ENCODE measurements at places on chromosomes 11 and 22.

DNA sequence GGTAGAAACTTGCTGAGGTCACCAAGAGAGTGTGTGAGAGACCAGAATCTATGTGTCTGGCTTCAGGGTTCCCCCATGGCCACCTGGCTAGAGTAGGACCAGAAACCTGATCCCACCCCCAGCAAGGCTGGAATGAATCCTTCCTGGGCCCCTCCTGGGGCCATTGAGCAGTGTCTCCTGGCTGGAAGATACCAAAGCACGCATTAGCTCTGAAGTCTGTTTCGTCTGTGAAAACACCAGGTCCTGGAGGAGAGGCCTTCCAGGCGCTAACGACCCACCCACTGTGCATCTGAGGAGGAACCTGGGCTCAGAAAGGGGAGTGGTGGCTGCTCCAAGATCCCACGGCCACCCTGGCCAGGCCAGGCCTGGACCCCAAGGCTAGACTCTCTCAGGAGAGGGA is 15.5 kb upstream of the TSKU start:
- DNase-seq = no peak

DNA sequence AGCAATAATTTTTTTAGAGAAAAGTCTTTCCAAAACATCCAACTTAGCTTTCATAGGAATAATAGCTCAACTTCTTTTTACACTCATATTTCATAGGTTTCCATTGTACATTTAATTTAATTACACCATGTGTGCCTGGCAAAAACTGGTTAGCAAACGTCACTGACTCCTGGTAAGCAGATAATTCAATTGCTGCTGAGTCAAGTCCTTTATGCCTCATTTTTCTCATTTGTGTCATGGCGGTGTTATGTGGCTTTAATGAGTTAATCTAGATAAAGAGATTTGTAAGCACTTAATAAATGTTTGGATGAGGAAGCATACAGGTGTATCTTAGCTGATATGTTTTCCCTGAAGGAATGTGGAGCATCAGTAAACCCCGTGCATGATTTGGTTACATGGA is 41.2 kb upstream of the PAK1 start:
- no peak for DNase-seq

- no peak for DNase-seq
These were observed 24.0 kb downstream of the PAX6 start for GRCh38 chr11:31786996-31787685.

- peak; percentile 6 for DNase-seq
These were observed 608.2 kb downstream of the TBC1D22A start for GRCh38 chr22:47370448-47371262.

GRCh38 chr11:106076171-106076918 is 802 bp downstream of the KBTBD3 start:
- DNase-seq = no peak

- DNase-seq = no peak
These were observed 292.0 kb downstream of the NTM start for GRCh38 chr11:131662317-131662972.

GRCh38 chr22:45092644-45093043 is 71.1 kb upstream of the NUP50 start:
- DNase-seq = no peak

DNA sequence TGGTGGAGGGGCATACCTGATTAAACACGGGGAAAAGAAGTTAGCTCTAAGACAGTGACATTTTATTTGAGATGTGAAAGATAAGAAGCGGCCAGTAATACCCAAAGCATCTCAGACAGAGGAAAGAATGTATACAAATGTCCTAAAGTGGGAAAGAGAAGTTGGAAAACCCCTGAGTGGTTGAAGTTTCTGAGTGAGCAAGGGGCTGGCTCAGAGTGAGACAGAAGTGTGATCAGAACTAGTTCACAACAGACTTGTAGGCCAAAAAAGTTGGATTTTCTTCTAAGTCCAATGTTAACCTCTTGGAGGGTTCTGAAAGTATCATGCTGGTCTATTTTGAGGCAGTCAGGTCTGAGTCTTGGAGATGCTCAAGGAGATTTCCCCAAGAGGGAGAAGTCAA is 608.7 kb downstream of the SOX6 start:
- no peak for DNase-seq

DNA sequence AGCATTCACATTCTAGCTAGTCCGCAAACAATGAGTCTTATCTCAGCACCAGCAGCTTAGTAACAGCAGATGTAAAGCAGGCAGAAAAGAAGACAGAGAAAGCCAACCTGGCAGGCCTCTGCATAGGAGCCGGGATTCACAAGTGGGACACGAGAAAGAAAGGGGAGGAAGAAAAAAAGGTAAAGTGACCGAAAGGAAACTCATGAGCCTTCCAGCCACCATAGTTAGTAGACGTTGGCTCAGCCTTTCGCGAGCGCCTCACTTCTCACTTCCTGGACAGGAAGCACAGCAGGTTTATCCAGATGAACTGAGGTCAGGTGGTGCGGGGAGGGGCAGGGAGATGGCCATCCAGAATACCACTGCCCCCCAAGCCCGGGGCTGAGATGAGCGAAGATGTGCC is 19.7 kb upstream of the KAT5 start:
- DNase-seq = no peak

DNA sequence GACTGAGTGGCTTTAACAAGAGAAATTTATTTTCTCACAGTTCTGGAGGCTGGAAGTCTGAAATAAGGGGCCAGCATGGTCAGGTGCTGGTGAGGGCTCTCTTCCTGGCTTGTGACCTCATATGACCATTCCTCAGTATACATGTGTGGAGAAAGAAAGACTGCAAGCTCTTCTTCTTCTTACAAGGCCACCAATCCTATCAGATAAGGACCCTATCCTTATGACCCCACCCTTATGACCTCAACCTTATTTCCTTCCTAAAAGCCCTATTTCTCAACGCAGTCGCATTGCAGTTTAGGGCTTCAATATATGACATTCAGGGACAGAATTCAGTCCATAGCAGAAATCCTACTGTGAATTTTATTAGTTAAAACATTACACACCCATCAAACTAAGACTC is 124.4 kb upstream of the RAG2 start:
- DNase-seq = no peak

GRCh38 chr11:76810151-76810853 is 27.1 kb downstream of the TSKU start:
- peak; percentile 40 for DNase-seq

GRCh38 chr22:39946503-39947219 is 13.5 kb upstream of the TMA7B start:
- DNase-seq = no peak

GRCh38 chr11:12235553-12235946 is 125.2 kb downstream of the MICAL2 start:
- no peak for DNase-seq

DNA sequence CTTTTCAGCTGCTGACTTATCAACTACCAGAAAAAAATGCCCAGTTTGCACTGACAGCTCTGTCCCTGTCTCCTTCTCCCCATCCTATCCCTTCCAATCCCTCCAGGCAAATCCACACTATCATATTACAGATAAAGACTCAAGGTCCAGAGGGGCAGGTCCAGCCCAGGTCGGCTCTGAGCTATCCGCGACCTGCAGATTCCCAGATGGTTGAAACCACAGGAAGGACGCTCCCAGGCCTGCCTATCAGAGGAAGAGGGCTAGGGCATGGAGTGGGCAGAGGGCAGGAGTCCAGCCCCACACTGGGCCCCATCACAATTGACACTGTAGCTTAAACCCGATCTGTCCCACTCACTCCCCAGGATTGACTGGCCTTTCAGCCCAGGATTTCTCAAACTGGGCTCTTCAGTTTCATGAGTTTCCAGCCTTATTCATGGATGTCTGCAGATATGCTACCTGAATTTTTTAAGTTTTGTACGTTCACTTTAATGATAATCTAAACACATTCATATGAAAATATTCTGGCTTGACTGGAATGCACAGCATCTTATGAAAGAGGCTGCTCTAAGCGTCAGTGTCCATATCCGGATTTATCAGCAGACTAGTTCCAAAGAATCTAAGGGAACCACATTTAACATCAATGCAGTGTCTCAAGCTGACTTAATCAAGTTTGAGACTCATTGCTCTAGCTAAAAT is 16.4 kb upstream of the FCHSD2 start:
- no peak for DNase-seq

- no peak for DNase-seq
These were observed 112.7 kb downstream of the FAR1 start for GRCh38 chr11:13781153-13781552.

- no peak for DNase-seq
These were observed 113.0 kb downstream of the ME3 start for GRCh38 chr11:86559311-86559945.

- peak; percentile 2 for DNase-seq
These were observed 537.6 kb downstream of the BRD1 start for GRCh38 chr22:49289822-49290679.

DNA sequence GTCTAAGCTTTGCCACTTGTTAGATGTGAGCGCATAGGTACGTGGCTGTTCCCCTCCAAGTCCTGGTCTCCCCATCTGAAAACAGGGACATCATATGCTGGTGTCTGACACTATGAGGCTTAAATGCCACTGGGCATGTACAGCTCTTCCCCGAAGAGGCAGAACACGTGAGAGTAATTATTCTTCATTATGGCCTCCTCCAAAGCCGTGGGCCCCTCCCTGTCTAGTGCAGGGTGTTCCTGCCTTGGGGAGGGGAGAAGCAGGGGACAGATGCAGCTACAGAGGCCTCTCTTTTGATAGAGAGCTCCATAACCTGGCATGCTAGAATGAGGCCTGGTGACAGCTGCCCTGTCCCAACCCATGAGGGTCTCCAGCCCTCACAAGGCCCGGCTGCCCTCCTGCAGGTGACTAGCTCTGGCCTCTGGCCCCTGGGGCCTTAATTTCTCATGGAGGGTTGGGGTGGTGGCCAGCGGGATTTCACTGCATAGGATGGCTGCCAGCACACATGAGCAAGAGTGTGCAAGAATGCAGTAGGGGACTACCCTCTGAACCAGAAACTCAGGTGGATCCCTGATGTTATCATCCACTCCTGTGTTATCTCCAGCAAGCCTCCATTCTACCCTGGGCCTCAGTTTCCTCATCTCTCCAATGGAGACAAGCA is 334.6 kb downstream of the MN1 start:
- no peak for DNase-seq

DNA sequence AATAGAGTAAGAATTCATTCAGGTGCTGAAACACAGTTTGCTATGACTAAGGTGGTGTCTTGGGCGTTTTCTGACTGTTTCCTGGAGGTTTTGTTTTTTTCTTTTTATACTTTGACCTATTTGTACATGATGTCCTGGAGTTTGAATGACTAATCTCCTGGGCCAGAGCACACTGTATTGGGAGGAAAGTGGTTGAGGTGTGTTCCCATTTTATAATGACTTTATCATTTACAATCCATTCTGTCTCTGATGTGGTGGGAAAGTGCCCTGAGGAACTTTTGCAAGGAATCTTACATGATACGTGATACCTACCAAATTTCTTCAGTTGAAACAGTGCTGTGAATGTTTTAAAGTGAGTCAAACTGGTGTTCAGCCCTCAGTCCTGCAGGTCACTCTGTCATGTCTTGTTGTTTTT is 80.8 kb downstream of the TNRC6B start:
- no peak for DNase-seq

GRCh38 chr11:62427630-62428233 is 8.9 kb downstream of the SCGB1A1 start:
- DNase-seq = no peak

- DNase-seq = no peak
These were observed 277.2 kb upstream of the PLET1 start for GRCh38 chr11:112537846-112538330.

DNA sequence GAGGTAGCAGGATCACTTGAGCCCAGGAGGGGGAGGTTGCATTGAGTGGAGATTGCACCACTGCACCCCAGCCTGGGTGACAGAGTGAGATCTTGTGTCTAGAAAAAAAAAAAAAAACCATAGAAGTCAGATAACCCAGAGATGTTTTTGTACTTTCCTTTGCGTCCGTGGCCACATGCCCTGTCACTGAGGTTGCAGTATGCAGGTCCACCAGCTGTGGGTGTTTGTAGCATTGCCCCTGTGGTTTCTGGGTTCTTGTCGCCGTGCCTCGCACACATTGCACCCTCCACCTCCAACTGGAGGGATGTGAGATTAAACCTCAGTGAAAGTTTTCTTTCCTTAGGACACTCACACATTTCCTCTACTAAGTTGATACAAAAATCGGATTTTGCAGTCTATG is 70.3 kb downstream of the TNRC6B start:
- no peak for DNase-seq

DNA sequence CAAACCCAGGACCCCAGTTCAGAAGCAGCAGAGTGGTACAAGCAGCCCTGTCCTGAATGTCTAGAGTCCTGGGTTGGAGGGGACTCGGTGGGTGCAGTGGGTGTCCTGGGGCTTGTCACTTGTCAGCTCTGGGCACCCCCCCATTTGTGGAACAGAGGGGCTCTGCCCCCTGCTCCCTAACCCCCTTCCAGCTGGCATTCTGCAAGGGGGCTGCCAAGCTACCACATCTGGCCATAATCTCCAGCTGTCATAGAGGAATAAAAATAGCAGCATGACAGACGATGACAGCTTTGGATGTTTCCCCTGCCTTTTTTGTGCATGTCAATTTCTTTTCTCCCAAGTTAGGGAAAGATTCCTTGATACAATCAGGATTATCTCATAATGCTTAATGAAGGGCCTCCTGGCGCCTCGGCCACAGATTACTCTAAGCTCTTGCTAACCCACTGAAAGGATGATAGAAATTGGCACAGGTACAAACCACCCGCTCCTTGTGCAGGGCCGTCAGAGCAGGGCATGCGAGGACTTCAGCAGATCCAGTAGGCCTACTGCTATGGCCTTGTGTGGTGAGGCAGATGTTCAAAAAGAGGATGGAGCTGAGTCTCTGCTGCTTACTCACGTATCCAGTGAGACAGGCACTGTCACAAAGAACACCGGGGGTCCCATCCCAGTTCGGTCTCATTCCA is 83.0 kb downstream of the ISX start:
- no peak for DNase-seq

DNA sequence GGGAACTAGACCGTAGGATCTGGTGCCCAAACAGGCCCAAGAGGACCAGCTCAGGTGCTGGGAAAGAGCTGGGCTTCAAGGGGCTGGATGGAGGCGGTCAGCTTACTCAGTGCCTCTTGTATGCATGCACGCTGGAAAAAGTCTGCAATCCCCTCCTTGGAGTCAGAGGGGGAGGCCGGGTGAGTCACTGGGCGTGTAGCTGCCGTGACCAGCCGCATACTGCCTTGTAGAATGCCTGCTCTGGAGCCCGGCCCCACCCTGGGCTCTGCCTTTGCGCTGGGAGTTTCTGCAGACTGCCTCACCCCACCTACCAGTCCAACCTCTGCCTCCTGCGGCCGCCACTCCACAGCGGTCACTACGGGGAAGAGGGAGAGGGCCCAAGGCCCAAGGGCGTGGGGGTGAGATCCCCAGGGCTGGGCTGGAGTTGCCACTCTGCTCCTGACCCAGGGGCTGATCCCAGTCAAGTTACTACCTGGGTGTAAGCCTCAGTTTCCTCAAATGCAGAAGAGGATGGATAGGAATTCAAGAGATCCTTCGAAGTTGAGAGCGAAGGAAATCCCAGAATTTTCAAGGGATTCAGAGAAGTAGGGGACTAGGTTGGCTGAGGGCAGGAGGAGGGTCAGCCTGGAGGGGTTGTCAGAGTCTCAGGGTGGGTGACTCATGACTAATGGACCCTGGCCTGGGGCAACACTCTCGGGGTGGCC is 4.2 kb downstream of the MRGPRF start:
- DNase-seq = no peak

DNA sequence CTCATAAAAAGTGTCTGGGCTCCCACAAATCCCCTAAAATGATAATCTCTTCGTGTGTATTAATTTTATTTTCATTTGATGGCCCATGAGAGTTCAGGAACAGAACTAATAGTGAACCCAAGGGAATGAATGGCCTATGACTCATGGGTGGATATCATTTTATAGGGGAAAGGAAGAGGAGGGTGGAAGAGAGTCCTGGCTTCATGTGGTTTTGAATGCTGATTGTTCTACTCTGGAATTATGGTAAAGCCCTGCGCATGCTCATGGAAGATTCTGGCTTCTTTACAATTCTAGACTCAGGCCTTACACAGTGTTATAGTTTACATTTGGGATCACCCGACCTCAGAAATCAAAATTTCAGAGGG is 35.2 kb downstream of the MAML2 start:
- DNase-seq = no peak

All from mesothelial cell of epicardium (in vitro differentiated cells).